ENCODE measurements at places on chromosomes 11 and 22.

DNA sequence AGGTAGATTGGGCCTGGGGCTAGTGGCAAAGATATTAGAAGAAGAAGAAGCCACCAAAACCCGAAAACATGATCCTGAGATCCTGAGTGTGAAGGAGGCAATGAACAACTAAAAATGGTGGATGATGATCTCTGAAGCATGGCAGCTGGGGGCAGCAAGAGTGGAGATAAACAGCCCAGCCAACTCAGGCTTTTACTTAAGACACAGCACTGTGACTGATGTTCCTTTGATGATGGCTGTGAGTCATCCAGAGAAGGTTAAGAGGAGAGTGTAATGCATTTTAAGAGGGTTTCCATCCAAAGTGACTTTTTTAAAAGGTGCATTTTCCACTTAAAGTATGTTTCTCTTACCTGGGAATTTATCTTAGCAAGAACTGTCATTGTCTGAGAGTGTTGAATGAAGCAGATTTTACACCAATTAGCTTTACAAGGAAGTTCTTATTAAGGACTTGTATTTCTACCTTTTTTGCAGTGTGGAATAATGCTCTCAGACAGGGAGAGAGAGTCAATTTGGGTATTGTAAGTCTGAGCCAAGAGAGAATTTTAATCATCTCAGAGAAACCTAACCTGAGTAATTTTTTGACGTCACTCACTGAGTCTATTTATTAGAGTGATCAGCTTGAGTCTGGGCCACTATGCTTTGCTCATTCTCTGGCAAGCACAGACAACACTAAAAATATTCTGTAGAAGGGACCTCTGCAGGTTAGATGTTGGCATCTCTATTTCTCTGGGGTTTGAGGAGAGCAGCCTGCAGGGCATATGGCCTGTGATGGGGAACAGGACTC, 14.1 kb upstream of the CALCB start:
- DNase-seq: no peak

- peak; percentile 27 for DNase-seq
These were observed 43.1 kb downstream of the SCGB1A1 start for GRCh38 chr11:62461740-62462507.

GRCh38 chr22:17874231-17874905, 100.1 kb upstream of the BID start:
- DNase-seq: no peak

- DNase-seq: no peak
These were observed 20.0 kb downstream of the USH1C start for GRCh38 chr11:17524221-17524620.

DNA sequence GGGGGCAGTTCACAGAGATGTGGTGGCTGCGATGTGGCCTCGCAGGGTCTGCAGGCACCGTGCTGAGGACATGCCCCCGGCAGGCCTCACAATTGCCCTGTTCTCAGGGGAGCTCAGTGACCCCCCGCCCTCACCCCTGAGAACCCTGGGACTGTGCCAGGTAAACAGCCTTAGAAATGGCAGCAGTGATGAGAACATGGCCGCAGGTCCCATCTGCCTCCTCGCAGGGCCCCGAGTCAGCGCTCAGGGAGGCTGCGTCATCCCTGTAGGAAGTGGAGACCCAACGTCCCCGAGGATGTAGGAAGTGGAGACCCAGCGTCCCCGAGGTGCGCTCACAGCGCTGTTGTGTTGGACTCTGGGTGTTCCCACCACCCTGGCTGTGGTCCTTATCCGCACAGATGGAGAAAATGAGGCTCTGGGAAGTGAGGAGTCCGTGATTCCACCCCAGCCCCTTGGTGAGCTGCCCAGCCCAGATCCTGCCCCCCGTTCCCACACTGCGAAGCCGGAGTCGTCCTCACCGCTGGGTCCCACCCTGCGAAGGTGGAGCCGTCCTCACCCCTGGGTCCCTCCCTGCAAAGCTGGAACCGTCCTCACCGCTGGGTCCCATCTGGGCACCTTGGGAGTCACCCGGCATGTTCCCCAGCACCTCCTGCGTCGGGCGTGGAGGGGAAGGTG, 1086.8 kb downstream of the BRD1 start:
- no peak for DNase-seq

DNA sequence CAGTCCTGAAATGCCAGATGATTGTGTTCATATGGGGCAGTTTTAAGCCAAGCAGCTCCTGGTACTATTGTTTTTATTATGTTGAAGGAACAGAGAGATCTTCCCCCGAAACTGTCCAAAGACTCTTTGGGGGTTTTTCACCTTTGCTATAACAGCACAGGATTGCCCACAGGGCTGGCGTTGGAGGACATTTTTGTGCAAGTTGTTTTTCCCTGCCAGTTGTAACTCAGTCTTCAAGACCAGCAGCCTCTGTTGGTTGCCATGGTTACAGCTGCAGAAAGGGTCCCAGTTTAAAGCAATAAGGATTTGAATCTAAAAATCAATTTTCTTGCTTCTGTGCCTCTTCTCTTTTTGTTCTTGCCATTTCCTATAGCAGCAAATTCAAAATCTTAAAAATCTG, 45.4 kb upstream of the YWHAH start:
- DNase-seq: no peak

GRCh38 chr11:59804061-59804460, 6.5 kb downstream of the MRPL16 start:
- no peak for DNase-seq

- DNase-seq: no peak
These were observed 33.3 kb downstream of the IGHMBP2 start for GRCh38 chr11:68936676-68937620.

GRCh38 chr11:27949951-27950738, 157.8 kb downstream of the KIF18A start:
- DNase-seq: no peak

- no peak for DNase-seq
These were observed 13.1 kb downstream of the TOLLIP start for GRCh38 chr11:1296287-1296686.

GRCh38 chr22:38304526-38304925, 12.7 kb downstream of the CSNK1E start:
- no peak for DNase-seq

GRCh38 chr11:20626279-20626678, 26.9 kb downstream of the SLC6A5 start:
- DNase-seq: no peak

DNA sequence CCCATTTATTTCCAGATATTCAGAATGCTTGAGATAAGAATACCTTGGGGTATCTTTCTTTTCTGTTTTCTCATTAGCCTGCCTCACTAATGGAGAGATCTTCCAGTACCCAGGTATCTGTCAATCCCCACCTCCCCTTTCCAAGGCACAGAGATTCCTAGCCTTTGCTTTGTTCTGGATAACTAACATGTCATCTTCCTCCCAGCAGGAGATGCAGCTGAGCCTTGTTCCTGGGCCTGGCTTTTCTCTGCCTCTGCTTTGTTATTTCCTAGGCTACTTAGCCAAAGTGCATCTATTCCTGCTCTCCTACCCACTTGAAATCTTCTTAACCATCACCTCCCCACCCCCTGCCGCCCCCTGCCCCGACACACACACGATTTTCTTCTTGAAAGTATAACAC, 297.1 kb downstream of the NELL1 start:
- DNase-seq: no peak

- no peak for DNase-seq
These were observed 891.2 kb downstream of the KCNA4 start for GRCh38 chr11:29125606-29126005.

DNA sequence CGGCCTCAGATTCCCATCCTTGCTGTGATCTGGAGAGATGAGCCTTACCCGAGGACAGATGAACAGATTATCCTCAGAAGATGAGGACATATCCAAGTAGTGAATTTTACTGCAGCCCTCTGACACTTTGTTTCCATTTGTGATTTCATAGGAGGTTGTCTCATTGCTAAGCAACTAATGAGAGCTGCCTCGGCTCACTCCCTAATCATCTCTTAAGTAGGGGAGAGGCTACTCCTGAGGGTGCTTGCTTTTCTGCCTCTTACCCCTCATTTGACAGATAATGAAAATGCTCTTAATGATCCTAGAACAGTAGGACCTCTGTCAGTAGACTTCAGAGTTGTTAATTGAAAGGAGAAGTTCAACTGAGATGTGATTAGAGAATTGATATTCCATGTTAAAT, 150.9 kb downstream of the TBC1D22A start:
- no peak for DNase-seq

DNA sequence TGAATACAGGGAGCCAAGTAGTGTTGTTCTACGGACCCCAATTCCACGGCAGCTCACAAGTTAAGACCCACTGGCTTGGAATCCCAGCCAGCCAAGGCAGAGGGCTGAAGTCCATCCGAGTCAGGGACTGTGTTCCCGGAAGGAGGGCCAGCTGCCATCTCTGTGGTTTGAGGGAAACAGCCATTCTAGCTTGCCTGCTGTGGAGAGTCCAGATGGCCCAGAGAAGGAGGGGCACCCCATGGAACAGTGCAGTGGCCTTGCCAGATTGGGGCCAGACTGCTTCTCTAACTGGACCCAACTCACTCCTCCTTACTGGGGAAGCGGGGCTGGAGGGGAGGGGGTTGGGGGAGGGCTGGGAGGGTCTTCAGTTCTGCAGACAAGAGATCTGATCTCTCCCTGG, 156.4 kb downstream of the FAM181B start:
- no peak for DNase-seq

DNA sequence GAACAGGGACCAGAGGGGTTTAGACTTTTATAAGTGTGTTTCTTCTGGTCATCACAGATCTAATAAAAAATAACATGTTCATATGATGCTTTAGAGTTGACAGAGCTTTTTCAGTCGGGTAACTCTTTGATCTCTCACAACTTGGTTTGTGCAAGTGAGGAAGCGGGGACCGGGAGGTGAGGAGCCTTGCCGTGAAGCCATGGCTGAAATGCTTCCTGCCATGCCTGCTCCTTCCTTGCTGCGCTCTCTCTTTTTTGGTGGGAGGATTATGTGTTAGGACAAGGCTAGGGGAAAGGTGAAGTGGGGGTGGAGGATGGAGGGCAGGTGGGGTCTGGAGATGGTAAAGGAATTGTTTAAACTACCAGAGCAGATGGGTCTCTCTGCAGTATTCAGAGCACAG, 23.8 kb downstream of the TEAD1 start:
- DNase-seq: no peak

- DNase-seq: no peak
These were observed 77.8 kb upstream of the CADM1 start for GRCh38 chr11:115581871-115582639.

DNA sequence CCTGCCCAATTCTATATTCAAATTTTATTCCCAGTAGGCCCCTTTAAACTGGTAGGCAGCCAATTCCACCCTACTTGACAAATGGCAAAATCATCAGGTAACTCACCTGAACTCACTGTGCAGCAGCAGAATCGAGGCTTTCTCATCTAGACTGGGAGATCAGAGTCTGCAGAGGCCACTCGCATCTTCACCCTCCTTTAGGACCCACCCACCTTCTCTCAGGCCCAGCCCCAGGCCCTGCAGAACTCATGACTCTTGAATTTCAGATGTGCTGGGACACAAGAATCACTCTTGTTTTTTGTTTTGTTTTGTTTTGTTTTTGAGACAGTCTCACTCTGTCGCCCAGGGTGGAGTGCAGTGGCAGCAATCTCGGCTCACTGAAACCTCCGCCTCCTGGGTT, 38.8 kb downstream of the MICAL3 start:
- no peak for DNase-seq

- DNase-seq: peak; percentile 25
These were observed 175.5 kb downstream of the SNX19 start for GRCh38 chr11:130740819-130741218.

GRCh38 chr11:3036419-3036818, 20.8 kb downstream of the CARS1 start:
- no peak for DNase-seq

GRCh38 chr11:115500547-115501501, 3.4 kb downstream of the CADM1 start:
- no peak for DNase-seq

DNA sequence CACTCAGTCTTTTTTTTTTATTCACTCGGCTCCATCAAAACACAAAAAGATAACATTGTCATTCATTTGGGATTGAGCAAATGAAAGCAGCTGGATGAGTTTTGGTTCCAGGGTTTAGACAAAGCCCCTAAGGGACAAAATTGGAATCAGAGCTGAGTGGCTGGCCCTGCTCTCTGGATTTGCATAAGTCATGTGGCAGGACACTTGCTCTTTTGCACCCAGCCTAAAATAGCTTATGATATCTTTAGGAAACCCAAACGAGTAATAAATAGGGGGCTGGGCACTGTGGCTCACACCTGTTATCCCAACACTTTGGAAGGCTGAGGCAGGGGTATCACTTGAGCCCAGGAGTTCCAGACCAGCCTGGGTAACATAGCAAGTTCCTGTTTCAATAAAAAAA, 11.0 kb upstream of the TMEM121B start:
- no peak for DNase-seq

DNA sequence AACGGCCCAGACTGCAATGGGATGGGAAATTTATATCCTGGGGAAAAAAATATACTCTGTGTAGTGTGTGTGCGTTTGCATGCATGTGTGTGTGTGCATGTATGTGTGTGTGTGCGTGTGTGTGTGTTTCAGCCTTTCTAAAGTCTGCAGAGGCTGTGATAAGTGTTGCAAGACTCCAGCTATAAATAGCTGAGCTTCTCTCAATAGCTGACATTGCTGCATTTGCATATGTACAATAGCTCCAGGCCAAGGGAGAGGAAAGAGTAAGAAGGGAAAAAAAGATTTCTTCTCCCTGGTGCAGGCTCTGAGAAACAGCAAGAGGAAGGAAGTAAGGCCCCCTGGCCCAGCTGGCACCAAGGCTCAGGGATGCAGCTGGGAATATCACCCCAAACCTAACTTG, 483.0 kb downstream of the MN1 start:
- DNase-seq: no peak

- DNase-seq: no peak
These were observed 51.4 kb upstream of the NUP50 start for GRCh38 chr22:45112136-45112879.

GRCh38 chr11:73372375-73372993, 3.7 kb upstream of the RELT start:
- DNase-seq: peak; percentile 55

- no peak for DNase-seq
These were observed 27.3 kb upstream of the RAB38 start for GRCh38 chr11:88202498-88202897.

- no peak for DNase-seq
These were observed 15.6 kb downstream of the TMEM123 start for GRCh38 chr11:102436976-102437375.
